ENCODE measurements at places on chromosomes 4 and X. TPM values are rescaled to one million over a fixed set of nuclear protein-coding genes. Genes with fewer than 3 reads are reported as not detected.

Gene PALLD
- 74.0 TPM for total RNA-seq

Gene BCAP31
- 168 TPM for total RNA-seq

DNA sequence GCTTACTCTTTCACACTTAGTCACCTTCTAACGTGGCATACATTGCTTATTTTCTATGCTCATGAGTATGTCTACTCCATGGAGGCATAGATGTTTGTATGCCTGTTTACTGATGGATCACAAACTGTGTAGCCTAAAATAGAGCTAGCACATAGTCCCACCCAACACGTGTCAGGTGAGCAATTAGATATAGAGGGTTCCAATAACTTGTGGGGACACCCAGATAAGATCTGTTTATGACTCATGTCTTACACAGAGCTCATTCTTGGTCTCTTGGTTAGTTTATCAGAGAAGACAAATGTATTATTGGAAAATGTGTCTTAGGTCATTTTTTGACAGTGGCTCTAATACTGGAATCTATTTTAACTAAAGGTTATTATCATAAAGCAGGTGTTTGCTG, 6.8 kb downstream of the ZFP42 start:
- H3K36me3 ChIP-seq: no peaks in the 10 kb centered on the region
- DNase-seq: no peak
- H3K4me1 ChIP-seq: no peaks in the 10 kb centered on the region

GRCh38 chrX:110322603-110323002, 4.7 kb upstream of the AMMECR1 start:
- H3K4me3 ChIP-seq: no peak overlapping the region
- no peaks in the 10 kb centered on the region for H3K27me3 ChIP-seq
- no peaks in the 10 kb centered on the region for H3K36me3 ChIP-seq
- no peak overlapping the region for H3K27ac ChIP-seq
- DNase-seq: no peak

GRCh38 chr4:74768857-74769525, 25.3 kb downstream of the BTC start:
- H3K27ac ChIP-seq: no peak overlapping the region
- no peaks in the 10 kb centered on the region for H3K4me1 ChIP-seq
- H3K27me3 ChIP-seq: no peaks in the 10 kb centered on the region
- no peak for DNase-seq
- no peaks in the 10 kb centered on the region for H3K36me3 ChIP-seq
- H3K4me3 ChIP-seq: no peak overlapping the region

Measured in adrenal gland (tissue), 19 donors.